Stimulated activated CD4-positive, alpha-beta T cell treated with anti-CD3 and anti-CD28 coated beads, TNF-alpha, amount 100 ng/mL, for 48 hours (primary cell): ENCODE measurements at places on chromosomes 7 and 10.

DNA sequence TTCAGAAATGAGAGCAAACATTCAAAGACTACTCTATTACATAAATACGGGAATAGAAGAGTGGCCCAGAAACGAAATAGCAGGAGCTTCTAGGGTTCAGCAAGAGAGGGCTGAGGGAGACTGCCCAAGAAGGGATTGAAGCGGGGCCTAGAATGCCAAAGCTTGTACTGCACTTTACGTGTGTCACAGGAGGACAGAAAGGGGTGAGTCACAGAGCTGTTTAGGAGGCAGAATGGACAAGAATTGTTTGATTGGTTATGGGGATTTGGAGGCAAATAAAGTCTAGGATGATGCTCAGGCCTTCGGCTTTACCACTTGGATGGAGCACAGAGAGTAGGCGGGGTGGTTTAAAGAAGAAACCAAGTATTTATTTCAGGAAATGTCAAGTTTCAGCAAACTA, 11.3 kb upstream of the FXYD4 start:
- no peak for DNase-seq

GRCh38 chr7:148901178-148901577, 17.1 kb upstream of the EZH2 start:
- DNase-seq = no peak

- no peak for DNase-seq
Measured at GRCh38 chr7:17183630-17184328, 114.7 kb upstream of the AHR start.

DNA sequence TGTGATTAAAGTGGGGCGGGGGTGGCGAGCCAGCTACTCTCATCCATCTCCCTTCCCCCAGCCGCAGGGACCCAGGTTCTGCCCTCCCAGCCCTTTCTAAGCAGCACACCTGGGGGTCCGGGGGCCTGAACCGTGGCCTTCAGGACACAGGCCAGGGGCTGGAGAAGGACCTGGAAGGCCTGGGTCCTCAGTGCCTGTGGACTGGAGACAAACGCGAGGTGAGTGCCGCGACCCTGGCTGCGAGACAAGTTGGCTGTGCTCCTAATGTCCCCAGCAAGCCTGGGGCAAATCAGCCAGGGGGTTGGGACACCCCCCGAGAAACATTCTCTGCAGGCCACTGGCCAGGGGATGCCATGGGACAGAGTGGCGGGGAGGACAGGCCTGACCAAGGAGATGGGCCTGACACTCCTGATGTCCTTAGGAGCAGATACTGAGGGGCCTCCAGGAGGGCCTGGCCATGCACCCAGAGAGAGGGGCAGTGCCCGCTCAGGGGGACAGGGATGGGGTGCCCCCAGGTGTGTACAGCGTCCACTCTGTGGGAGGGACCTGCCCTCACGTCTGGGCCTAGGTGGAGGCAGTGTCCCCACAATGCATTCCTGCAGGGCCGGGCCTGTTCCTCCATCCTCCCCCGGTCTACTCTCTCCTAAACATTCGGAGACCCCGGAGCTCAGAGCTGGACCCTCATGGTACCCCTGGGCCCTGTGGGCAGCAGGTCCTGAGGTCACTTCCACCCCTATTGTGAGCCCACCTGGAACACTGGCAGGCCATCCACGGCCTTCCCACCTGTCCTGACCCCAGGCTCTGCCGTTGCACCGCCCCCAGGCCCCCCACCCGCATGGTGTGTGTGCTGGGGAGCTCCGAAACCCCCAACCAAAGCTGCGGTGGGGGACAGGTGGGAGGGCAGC, 13.1 kb downstream of the BRAT1 start:
- DNase-seq = no peak

DNA sequence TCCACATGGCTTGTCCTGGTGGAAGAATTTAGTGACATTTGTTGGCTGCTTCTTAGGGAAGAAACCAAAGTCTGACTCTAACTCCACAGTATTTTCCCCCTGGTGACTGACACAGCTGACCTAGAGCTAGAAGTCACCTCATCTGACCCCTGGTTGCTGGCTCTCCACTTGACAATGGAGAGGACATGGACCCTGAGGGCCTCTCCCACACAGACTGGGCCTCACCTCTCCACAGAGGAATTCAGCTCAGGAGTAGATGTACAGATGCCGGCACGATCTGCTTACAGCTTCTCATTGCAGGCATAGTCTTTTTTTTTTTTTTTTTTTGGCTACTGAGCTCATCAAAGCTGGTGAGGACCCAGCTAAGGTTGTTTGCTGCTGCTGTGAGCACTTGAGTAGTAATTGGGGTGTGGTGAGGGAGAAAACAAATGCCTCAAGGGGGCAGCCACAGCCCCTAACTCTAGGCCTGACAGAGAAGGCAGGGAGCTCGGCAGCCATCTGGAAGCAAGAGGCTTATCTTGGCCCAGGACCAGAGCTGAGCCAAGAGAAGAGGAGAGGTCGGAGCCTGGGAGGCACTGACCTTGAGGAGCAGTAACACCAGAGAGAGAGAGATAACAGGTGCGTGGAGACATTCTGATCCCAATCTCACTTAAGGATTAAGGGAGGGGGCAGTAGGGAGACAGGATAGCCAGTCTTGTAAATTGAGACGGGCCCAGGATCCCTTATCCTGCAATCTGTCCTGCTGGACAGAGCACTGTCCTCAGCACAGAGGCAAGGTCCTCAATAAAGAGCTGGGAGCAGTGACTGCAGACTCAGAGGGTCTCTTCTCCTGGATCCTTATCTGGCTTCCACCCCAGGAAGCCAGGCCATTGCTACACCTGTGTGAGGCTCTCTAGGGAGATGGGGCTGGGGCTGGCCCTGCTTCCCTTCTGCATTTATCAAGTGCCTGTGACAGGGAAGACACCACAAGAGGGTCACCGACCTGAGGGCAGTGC, 9.4 kb downstream of the PRSS58 start:
- DNase-seq = no peak

DNA sequence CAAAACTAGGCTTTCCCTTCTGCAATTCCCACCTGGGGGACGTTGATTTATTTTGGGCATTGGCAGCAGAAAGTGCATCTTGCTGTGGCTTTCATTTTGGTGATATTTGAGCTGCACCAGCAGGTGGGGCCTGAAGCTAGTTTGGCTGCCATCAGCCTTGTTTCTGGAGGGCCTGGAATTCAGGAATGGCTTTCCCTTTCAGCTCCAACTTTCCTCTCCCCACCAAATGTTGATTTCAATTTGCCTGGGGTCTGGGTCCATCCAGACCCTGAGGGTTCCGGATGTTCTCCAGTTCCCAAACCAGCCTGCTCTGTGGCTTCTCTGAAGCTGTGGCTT, 640.4 kb downstream of the TYW1 start:
- DNase-seq = no peak

DNA sequence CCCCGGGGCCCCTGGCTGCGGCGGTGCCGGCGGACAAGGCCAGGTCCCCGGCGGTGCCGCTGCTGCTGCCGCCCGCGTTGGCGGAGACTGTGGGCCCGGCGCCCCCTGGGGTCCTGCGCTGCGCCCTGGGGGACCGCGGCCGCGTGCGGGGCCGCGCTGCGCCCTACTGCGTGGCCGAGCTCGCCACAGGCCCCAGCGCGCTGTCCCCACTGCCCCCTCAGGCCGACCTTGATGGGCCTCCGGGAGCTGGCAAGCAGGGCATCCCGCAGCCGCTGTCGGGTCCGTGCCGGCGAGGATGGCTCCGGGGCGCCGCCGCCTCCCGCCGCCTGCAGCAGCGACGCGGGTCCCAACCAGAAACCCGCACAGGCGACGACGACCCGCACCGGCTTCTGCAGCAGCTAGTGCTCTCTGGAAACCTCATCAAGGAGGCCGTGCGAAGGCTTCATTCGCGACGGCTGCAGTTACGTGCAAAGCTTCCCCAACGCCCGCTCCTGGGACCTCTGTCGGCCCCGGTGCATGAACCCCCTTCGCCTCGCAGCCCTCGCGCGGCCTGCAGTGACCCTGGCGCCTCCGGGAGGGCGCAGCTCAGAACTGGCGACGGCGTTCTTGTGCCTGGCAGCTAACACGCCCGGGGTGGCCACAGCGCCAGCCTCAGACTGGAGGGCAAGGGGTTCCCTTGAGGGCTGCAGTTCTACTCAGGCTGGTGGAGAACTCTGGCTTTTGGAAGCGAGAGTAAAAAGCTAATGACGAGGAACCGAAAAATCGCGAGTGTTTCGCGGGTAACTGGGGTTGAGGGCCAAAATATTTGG, 804 bp downstream of the FRAT1 start:
- DNase-seq = no peak

GRCh38 chr10:10818082-10818481, 199.6 kb upstream of the CELF2 start:
- no peak for DNase-seq

DNA sequence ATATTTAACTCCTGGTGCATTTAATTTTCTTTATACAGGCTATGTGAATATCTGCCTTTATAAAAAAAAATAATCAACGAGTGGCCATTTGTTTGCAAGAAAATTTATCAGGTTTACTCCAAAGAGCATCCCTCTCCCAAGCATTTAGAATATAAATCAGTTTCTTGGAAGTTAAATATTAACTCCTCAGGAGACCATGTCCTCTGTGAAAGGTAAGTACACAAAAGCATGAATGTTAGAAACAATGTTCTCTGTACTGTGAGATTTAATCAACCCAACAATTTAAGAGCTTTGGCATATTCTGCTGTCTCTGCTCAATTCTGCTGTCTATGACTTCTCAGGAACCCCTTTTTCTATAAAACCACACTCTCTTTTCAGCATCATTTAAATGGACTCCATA, 119.3 kb upstream of the LAMB4 start:
- no peak for DNase-seq

- no peak for DNase-seq
Measured at GRCh38 chr7:115838829-115839228, 191.7 kb downstream of the TFEC start.
